ENCODE measurements at places on chromosomes 16 and 17.

DNA sequence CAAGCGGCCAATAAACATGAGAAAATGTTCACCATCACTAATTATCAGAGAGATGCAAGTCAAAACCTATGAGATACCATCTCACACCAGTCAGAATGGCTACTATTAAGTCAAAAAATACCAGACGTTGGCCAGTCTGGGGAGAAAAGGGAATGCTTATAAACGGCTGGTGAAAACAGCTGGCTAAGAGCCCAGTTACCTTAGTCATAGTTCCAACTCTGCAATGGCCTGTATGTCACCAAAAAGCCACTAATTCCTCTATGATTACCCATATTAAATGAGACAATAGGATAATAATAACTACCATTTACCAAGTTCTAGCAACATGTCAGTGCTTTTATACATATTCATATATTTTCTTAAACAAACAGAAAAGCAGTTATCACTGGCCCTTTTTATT lies 42.9 kb upstream of the CDRT4 start:
- DNase-seq: no peak

GRCh38 chr16:15665107-15665506 lies 15.1 kb downstream of the NDE1 start:
- no peak for DNase-seq

GRCh38 chr17:52957411-52957810 lies 798.9 kb upstream of the CA10 start:
- no peak for DNase-seq

GRCh38 chr16:47377154-47377553 lies 83.7 kb downstream of the ITFG1 start:
- DNase-seq: no peak

DNA sequence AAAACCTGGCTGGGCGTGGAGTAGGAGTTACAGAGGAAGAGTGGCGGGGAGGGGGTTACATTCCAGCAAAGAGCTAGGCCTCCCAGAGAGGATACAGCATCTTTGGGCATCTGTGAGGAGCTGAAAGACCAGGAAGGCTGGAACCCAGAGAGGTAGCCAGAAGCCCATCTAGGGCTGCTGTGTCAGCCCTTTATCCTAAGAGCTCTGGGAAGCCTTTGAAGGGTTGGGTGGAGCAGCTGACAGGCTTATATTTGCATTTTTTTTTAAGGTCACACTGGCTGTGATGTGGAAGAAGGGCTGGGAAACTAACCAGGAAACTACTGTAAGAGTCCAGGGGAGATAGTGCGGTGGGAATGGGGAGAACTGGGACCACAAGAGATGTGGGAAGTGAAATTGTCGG lies 6.8 kb upstream of the CNOT1 start:
- no peak for DNase-seq

DNA sequence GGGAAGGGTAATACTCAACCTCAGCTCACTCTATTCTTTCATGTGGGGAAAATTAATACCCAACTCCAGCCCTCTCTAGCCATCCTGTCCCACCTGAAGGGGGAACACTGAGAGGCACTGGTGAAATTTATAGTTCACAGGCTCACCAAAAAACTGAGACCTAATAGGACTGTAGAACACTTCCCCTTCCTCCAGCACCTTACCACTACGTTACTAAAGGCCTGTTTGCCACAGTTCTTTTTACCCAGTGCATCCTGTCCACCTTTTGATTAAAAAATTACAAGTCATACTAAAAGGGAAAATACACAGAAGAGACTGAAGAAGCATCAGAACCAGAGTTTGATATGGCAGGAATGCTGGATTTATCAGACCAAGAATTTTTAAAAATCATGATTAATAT lies 26.0 kb downstream of the DHRS7B start:
- DNase-seq: no peak

DNA sequence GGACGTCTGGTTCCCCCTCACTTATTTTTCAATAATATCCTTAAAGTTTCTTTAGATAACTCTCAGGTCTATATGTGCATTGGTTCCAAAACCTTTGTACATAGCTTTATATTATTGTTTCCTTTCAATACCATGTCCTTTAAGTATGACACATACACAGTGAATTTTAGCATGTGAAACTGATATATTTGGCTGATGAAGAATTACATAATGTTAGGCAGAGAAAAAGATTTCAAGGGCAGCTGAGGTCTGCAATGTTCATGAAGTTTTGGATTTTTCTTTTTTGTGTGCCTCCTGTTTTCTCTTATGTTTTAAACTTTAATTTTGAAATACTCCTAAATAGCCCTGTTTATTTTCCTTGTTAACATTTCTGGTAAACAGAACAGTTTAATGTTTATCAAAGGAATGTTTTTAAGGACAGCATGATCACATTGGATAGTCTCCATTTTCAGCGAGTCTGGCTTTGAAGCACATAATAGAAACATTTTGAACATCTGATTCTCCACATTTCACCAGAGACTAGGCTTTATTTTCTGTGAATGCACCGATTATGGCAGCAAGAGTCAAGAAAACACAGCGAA lies 32.9 kb upstream of the FBXO47 start:
- no peak for DNase-seq

DNA sequence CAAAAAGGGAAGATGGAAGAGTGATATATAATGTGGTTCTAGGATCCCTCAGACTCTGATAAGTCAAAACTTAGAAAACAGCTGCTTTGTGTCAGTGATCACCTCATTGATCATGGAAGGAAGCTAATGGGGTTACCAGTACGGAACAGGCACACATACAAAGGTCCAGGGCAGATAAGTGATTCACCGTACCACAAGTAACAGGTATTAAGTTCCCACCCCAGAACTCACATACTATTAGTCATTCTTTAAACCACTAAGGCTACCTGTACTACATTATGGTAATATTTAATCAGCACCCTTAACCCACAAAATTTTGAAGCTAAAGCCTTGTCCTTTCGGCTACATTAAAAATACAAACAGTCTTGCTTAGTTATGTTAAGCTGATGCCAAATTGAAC lies 17.4 kb downstream of the RNF43 start:
- DNase-seq: no peak

DNA sequence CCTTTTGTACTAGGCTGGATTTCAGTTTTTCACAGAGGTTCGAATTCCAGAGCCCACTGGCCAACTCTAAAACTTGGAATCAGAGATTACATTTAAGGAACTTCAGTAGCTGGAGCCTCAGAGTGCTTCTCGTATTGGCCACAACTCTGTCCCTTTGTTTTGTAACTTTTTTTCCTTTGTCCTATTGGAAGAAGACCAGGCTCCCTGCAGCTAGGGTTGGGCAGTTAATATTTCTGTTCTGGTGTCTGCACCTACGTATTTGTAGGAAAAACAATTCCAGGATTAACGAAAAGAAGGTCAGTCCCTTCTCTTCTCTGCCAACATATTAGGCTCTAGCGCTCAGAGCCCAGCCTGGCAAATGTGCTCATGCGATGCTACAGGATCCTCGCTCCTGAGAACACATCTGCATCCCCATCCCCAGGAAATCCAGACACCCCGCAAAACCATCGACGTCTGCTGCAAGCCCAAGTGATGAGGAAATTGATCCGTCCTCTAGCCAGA lies 1.9 kb downstream of the CDH11 start:
- DNase-seq: no peak

DNA sequence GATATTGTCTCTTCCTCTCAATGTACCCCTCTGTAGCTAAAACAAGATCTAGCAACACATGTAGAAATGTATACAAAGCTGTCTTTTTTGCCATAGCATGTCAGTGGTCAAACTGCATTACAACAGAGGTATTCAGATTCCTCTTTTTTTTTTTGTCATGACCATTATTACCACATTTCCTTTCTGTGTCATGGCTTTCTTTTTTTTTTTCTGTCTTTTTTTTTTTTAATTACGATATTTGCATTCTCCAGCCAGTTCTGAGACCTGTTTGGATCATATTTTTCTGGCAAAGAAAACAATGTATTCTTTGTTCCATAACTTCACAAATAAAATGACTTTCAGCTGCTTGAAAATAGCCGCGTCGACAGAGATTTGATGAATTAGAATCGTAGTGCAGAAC lies 27.4 kb upstream of the CAPNS2 start:
- no peak for DNase-seq

- DNase-seq: peak; percentile 76
Measured at GRCh38 chr17:8939496-8940334, 25.8 kb downstream of the PIK3R5 start.

DNA sequence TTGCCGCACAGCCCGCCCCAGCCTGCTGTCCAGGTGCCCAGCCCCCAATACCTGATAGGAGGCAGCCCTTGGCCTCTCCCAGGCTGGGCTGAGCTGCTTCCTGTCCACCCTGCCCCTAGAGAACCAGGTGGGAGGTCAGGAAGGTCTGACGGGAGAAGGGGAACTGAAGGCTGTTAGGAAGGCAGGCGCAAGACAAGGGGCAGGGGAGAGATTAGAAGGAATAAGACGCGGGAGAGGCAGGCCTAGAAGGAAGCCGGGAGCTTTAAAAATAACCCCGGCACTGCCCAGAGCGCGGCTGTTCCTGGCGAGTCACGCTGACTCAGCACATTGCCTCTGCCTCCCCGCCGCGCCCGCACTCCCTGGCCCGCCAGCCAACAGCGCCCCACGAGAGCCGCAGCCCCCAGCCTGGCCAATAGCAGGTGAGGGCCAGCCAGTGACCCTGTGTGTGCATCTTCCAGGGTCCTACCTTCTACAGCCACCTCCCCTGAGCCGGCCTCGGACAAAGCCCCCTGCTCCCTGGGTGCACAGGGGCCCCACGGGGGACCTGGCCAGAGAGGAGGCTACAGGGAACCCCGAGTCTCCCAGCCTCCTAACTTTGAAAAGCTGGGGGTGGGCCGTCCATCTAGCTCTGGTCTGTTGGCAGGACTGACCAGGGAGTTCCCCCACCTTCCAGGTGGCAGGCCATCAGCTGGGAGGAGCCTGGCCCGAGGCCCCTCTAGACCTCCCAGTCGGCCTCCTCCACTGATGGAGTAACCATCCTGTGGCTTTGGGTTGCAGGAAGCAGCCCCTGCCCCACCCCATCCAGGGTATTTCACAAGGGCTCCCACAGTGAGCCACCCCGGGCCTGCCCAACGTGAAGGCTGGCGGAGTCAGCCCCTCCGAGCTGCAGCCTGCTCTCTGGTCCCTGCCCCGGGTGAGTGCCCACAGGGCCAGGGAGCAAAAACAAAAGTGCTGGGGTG lies 4.0 kb downstream of the MAFG start:
- DNase-seq: no peak

- DNase-seq: peak; percentile 60
Measured at GRCh38 chr17:36066365-36066985, 2.4 kb downstream of the CCL18 start.

GRCh38 chr17:74426551-74427047 lies 5.3 kb upstream of the GPRC5C start:
- DNase-seq: no peak

DNA sequence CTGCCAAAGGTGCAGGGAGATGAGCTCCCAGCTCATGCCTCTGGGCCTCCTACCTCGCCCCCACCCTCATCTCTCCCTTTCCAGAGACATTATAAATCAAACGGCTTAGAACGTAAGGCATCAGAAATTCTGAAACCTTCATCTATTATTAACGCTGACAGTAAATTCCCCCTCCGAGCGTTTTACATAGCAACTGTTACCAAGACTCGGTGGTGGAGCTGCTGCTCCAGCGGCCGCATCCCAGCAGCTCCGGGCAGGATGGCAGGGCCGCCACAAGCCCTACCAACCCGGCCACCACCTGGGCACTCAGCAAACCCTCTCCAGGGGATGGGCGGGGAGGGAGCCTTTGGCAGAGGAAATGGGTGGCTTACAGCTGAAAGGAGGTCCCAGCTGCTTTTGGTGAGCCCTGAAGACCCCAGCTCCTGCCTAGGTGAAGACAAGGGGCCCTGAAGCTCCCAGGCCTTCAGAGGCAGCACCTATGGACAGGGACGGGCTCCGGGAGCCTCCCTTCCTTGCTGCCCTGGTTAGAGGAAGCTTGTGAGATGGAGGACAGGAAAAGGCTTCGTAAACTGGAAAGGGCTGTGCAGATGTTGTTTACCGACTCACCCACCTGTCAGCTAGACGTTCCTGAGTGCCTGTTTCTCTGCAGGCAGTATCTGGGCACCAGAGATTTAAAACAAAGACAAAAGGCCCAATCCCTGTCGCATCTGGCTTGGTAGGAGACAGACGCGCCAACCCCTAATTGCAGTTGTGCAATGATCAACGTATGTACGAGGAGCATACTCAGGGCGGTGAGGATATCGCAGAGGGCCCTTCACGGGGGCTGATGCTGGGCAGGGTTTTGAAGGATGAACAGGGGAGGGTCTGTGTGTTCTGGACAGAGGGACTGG lies 76.9 kb downstream of the RAI1 start:
- DNase-seq: no peak

GRCh38 chr16:80656711-80657150 lies 115.9 kb downstream of the DYNLRB2 start:
- peak; percentile 86 for DNase-seq

DNA sequence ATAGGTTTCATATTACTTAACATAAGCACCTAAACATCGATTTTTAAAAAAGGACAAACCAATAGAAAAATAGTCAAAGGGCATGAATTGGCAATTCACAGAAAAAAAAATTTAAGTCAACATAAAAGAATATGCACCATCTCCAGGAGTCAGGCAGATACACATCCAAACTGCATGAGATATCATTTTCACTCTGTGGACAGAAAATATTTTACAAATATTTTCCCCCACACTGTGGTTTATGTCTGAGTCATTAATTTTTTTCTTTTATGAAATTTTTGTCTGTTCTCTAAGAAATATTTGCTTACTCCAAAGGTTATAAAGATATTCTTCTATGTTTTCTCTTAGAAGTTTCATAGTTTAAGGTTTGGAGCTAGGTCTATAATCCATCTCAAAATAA lies 74.4 kb upstream of the DNAH17 start:
- DNase-seq: no peak

DNA sequence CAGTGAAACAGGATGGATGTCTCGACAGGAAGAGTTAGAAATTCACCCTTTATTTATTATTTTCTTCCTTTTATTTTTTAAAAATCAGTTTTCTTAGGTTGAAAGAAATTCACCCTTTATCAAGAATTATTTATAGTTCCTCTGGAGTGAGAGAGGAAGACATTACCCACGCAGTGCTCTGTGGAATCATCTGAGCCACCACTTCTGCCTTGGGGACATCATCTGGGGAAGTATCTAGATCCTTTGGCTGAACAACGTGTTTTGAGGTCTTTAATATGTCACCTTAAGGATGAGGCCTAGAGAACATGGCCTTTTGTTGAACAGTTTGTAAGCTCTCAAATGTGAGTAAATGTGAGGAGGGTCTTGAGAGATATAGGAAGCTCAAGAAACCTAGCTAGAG lies 183.3 kb downstream of the UTP18 start:
- no peak for DNase-seq

Data from activated CD4-positive, alpha-beta T cell treated with anti-CD3 and anti-CD28 coated beads, Interleukin-2, amount 10 ng/mL, durations not matched to agents 24 days and 14 days (primary cell).